CD4-positive, alpha-beta T cell treated with Interleukin-21 for 1 hour (primary cell): ENCODE measurements at places on chromosomes 2 and 18.
A peak's percentile ranks its signal among the peaks of the same experiment; 100 is the strongest.

- DNase-seq: no peak
Measured at GRCh38 chr2:50111067-50111466, 920.9 kb downstream of the NRXN1 start.

GRCh38 chr2:39618736-39619135, 47.0 kb upstream of the TMEM178A start:
- DNase-seq: no peak

GRCh38 chr18:62621546-62621945, 93.8 kb upstream of the PHLPP1 start:
- DNase-seq: no peak

- DNase-seq: no peak
Measured at GRCh38 chr18:50981381-50981780, 13.5 kb downstream of the ELAC1 start.

DNA sequence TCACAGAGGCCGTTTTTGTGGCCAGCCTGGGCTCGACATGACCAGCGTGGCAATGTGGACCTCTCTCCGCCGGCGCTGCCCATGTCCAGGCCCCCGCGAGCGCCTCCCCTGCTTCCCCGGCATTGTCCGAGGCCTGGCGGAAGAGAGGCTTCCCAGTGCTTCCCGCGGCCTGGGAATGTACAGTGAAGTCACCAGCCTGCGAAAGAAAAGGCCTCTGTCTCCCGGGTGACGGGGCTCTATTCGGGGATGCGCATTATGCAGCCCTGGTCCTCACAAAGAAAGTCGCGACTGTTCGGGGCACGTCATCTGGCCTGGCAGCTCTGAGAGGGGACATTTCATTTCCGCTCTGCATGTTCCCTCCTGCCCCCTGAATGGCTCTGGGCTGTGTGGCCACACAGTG, 109.2 kb upstream of the AGAP1 start:
- no peak for DNase-seq

- DNase-seq: no peak
Measured at GRCh38 chr2:109066917-109067597, 61.9 kb upstream of the SH3RF3 start.

DNA sequence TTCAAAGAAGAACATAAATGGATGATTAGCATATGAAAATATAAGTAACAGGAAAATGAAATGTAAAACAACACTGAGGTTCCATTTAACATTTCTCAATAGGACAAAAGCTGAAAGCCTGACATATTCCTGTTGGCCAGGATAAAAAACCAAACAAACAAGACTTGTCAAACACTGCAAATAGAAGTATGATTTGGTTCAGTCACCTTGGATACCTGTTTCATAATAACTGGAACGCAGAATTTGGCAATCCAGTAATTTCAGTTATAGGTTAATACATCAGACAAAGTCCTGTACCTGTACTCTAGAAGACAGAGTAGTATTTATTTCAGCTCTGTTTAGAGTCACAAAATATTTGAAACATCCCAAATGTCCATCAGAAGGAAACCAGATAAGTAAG, 16.5 kb upstream of the EVA1A start:
- DNase-seq: no peak

DNA sequence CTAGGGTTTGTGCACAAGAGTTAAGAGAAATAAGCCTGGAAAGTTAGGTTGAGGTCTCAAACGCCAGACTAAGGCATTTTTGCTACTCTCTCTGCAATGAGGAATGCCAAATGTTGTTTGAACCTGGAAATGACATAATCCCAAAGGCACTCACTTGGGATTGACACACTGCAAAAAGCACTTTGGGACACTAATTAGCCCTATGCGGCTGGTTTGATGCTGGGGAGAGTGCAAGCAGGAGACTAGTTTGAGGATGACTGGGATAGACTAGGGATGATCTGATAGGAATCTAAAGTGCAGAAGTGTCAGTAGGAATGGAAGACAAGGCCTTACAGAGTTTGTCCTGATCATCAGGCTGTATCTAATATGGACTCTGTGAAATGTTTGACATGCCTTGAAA, 469.0 kb downstream of the SLC4A3 start:
- DNase-seq: no peak

DNA sequence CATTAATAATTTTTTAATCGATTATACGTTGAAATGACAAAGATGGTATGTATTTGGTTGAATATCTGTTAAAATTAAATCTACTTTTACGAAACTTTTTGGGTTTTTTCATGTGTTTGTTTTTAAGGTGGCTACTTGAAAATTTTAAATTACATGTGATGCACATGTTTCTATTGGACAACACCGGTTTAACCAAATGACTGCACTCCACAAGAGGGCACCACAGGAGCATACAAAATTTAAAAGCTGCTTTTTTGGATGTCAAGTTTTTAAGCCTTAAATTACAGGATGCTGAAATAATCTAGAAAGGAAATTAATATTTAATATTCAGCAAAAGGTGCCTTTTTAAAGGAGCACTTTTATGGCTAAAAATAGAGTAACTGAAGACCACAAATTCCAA, 98.7 kb downstream of the ACVR1 start:
- peak; percentile 58 for DNase-seq

DNA sequence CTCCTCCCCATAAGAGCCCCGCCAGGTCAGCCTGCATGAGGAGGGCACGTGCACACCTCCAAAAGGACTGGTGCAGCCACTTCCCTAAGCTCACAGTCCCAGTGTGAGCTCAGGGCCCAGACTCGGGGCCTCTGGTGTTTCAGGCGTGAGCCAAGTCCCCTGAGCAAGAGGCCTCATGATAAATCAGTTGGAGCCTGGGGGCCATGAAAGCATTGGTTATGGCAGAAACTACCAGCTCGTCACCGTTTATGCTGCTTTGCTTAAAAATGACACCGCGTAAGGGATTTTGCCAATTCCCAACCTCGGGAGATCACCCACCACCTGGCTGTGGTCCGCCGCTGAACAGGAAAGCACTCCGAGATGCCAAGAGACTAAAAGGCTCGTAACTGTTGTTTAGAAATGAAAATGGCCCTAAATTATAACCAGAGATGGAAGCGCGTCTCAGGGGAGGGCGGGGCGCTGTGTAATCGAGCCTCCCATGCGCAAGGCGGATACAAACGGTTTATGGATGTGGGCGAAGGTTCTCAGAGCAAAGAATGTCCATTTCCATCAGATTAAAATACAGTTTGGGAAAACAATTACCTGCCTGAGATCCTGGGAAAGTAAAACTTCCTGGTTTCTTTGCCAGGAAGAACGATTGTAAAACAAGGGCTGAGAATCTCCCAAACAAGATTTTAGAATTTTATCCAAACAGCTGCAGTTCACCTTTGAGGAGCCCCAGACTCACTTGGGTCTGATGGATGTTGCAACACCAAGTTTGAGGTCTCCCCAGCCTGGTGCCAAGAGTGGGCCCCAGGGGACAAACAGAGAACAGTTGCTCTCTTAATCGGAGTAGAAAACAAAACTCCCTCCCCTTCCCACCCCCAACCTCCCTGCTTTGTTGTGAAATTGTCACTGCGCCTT, 141.4 kb downstream of the BCL2 start:
- no peak for DNase-seq

DNA sequence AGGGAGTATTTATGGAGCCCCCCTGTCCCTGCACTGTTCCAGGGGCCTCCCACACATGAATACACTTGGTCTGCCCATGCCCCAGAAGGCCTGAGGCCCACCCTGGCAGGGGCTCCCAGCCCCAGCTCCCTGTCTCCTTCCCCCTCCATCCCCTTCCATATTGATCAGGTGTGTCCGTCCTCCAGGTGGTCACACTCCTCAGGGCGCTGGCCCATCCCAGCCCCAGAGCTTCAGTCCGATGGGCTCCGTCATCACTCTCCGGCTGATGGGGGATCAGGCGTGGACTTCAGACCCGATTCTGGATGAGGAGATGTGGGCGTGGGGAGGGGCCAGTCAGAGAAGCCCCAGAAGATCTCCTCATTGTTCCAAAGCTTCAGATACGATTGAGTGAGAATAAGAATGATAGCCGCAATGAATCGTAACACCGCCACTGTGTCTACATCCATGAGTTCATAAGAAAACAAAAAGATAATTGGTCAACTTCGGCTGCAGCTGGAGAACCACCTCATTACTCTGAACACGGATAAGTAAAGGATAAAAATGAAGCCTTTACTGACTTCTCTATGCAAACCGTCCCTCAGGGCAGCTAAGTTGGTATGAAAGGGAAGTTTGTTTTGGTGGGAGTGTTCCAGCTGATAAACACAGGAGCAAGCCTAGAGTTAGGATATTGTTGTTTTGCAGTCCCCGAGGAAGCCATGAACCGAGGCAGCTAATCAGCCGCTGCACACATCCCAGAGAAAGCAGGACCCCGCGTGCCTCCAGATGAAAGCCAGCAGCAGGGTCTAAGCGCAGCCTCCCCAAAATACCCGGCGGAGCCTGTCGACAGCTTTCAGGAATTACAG, 279.5 kb downstream of the NDUFA10 start:
- DNase-seq: no peak

GRCh38 chr18:6606411-6607085, 123.0 kb upstream of the ARHGAP28 start:
- DNase-seq: no peak

- no peak for DNase-seq
Measured at GRCh38 chr2:65608916-65609315, 176.5 kb upstream of the SPRED2 start.

DNA sequence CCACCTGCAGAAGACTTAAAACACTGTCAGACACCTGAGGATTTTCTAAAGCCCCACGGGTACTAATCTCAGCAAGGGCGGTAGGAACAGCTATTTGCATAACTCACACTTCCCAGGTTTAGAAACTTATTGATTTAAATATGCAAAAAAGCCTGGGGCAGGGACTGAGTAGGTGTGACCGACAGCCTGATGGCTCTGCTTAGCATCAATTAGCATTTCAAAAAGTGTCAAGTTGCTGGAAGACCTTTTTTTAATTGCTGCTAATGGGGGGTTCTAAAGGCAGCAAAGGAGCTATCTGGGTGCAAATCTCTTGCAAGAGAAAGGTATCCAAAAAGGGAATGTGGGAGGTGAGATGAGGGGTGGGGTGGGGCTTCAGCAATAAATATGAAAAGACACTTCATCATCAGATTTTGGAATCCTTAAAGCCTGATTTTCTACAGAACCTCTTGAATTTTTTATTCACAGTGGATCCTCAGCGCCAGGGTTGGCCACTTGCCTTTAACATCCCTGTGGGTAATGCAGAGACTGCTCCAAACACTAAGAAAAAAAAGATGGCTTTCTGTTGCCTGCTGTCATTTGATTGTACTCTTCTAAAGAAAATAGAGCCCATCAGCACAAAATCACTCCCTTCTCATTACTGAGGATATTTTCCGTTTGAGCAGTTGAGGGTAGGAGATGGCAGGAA, 121.1 kb upstream of the RMP24 start:
- DNase-seq: no peak

DNA sequence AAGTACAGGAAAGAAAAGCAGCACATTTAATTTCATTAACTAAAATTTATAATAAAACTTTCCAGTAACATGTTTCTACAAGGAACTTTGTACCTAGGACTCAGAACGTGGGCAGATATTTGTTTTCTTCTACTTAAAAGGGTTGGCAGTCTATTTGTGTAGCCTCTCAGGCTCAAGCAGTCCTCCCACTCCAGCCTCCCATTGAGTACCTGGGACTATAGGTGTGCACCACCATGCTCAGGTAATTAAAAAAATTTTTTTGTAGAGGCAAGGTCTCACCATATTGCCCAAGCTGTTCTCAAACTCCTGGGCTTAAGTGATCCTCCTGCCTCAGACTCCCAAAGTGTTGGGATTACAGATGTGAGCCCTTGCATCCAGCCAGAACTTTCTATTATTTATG, 36.8 kb downstream of the UGP2 start:
- DNase-seq: no peak

DNA sequence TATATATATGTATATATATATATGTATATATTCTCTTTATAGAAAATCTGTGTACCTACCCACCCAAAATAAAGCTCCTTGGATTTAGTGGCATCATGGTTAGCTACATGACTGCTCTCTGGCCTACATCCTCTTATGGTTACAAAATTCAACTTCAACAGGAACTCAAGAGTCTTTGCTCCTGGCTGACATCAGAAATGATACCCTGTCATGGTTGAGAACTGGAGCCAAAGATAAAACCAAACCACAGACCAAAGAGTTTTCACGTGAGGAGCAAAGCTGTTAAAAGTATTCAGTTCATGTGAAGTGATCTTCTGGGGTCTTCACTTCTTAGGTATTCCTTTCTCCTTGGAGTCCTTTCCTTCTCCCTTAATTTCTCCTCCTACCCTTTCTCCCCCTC, 476.3 kb downstream of the SOX11 start:
- no peak for DNase-seq
